ENCODE measurements at places on chromosomes 12 and 14.

DNA sequence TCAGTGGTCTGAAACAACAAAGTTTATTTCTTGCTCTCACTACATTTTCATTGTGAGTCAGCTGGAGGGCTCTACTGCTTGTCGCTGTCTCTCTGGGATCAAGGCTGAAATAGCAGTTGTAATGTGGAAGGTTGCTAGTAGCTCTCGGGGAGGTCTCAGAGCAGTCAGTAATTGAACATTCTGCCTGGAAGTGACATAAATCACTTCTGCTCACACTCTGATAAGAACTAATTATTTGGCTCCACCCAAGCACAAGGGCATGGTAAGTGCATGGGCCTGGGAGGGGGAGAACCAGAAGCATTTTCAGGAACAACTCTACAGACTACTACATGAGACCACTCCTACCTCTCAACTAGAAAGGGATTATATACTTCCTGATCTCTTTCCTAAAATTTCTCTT is 128.2 kb downstream of the TMEM117 start:
- no peak for DNase-seq

DNA sequence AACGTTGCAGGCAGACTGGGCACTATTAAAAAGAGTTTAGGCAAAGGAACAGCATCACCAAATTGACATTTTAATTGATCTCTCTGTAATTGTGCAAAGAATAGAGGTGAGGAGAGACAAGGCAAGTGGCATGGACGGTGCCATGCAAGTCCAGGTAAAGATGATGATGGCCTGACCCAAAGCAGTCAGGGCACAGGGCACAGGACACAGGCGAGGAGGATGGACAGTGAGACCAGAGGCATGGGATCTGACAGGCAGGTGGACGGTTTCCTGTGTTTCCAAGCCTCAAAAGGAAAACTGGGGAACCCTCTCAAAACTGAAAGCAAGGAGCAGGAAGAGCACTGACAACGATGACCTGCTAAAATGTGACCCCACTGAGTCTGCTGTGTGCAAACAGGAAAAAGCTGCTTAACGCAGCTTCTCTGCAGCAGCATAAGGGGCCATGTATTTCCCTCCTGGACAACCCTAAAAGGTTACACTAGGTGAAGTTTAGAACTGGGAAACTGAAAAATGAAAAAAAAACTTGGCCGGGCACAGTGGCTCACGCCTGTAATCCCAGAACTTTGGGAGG is 50.9 kb downstream of the CLIP1 start:
- no peak for DNase-seq

GRCh38 chr12:880656-881055 is 68.8 kb downstream of the RAD52 start:
- DNase-seq = no peak

GRCh38 chr12:53201639-53202038 is 5.4 kb downstream of the ITGB7 start:
- no peak for DNase-seq

DNA sequence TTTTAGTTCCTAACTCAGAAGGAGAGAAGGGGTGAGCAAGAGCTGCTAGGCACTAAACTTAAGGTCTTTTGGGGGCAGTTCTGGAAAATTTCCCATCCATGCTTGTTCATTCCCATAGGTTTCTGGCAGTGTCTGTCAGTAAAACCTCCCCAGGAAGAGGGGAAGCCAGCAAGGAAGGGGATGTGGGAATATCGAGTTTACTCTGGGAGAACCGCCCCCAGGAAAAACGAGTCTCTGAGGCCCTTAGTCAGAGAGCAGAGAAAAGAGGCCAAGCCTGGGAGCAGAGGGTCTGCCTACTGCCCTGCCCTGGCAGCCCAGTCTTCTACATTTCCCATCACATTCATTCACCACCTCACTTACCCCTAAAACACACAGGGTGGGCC is 55.9 kb downstream of the TMCC3 start:
- DNase-seq = no peak

- no peak for DNase-seq
These were observed 8.0 kb downstream of the KLHL33 start for GRCh38 chr14:20428010-20428365.
